H1 (cell line): ENCODE measurements at places on chromosomes 12 and 14. TPM values are rescaled to one million over a fixed set of nuclear protein-coding genes. Genes with fewer than 3 reads are reported as not detected.

- no peak for DNase-seq
- no peaks in the 10 kb centered on the region for H3K27me3 ChIP-seq
- H3K4me3 ChIP-seq: no peak overlapping the region
- no peaks in the 10 kb centered on the region; the same call in 1 of the 2 replicates for H3K4me1 ChIP-seq
Observed at GRCh38 chr14:103066399-103066798, 9.1 kb upstream of the CDC42BPB start.

- no peaks in the 10 kb centered on the region for H3K4me1 ChIP-seq
- no peaks in the 10 kb centered on the region for H3K27me3 ChIP-seq
- H3K36me3 ChIP-seq: no peaks in the 10 kb centered on the region
- DNase-seq: no peak
- H3K27ac ChIP-seq: no peak overlapping the region
- H3K4me3 ChIP-seq: no peak overlapping the region
Observed at GRCh38 chr12:26298785-26299621, 103.6 kb downstream of the SSPN start.

- H3K27ac ChIP-seq: no peak overlapping the region
- H3K4me1 ChIP-seq: no peaks in the 10 kb centered on the region
- H3K4me3 ChIP-seq: no peak overlapping the region
- no peak for DNase-seq
Observed at GRCh38 chr12:59041241-59042121, 121.2 kb upstream of the LRIG3 start.

- H3K4me1 ChIP-seq: peaks cover 11% of the 10 kb centered on the region
- H3K27ac ChIP-seq: no peak overlapping the region
- peak overlapping the region; percentile 76 for H3K4me3 ChIP-seq
- no peaks in the 10 kb centered on the region for H3K36me3 ChIP-seq
- peaks cover 45% of the 10 kb centered on the region for H3K27me3 ChIP-seq
Observed at GRCh38 chr14:85531141-85531586, 1.2 kb downstream of the FLRT2 start.

DNA sequence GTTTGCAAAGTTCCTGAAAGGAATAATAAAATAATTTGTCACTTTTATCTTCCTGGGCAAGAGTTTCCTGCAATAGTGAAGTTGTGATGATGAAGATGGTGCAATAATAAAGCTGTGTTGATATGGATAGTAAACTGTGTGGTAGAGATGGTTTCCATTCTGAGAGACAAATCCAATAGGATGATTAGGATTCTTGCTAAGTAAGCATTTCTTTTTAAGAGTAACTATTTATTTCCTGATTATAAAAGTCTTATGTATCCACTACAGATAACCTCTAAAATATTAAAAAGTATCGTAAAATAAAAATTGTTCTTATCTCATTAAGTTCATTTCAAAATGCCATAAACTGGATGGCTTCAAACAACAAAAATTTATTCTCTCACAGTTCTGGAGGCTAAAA lies 28.7 kb downstream of the TSPAN11 start:
- H3K36me3 ChIP-seq: no peaks in the 10 kb centered on the region
- H3K4me1 ChIP-seq: no peaks in the 10 kb centered on the region
- no peak overlapping the region for H3K4me3 ChIP-seq
- no peak overlapping the region for H3K27ac ChIP-seq

DNA sequence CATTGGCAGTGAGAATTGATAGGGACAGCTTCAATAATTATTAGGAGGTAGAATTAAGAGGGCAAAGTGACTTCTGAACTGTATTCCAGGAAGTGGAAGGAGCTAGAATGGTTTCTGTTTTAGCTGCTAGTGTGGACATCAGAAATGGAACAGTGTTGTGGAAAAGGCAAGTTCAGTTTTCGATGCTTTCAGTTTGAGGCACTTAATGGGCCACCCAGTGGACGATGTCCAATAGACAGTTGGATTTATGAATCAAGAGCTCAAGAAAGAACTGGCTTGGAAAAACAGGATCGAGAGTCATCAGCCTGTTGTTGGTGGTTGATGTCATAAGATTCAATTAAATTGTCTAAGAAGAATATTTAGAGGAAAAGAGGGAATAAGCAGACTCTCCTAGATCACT lies 136.3 kb downstream of the DYRK2 start:
- DNase-seq: no peak
- H3K4me1 ChIP-seq: no peaks in the 10 kb centered on the region
- no peak overlapping the region for H3K27ac ChIP-seq
- no peaks in the 10 kb centered on the region for H3K36me3 ChIP-seq

The CCDC198 gene
- total RNA-seq: not detected in 2 replicates

The HVCN1 gene
- 5.6 and 5.8 TPM in 2 replicates for total RNA-seq

DNA sequence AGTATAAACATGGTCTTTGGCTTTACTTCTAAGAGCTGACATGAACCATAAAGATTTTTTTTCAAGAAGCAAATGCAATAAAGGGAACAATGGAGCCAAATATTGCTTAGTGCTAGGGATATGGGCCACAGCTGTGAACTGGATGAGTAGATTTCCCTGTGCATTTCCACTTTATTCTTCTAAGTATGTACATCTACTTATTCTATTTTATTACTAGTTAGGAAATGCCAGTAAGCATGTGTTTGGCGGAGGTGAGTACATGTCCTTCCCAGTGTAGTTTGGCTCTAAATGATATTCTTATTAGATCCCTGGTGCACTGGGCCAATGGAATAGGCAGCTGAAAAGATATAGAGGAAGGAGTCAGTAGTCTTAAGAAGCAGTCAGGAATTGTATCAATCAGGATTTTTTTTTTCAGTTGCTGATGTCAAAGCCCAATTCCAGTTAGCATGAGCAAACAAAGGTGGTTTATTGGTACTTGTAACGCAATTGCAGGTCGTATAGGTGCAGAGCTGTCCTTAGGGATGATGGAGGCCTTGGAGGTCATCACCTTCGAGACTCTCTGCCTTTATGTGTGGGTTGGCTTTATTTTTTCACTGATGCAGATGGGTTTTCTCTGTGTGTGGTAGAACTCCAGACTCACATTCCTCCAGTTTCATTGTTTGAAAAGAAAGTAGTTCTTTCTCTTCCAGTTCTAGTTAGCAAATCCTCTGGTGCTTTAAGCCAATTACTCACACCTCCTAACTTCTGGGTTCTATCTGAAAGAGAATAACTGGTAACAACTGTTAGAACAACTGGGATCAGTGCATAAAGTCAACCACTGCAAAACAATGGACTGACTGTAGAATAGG lies 139.0 kb upstream of the LRIG3 start:
- H3K36me3 ChIP-seq: no peaks in the 10 kb centered on the region
- no peak for DNase-seq
- H3K27me3 ChIP-seq: no peaks in the 10 kb centered on the region
- no peak overlapping the region for H3K27ac ChIP-seq

DNA sequence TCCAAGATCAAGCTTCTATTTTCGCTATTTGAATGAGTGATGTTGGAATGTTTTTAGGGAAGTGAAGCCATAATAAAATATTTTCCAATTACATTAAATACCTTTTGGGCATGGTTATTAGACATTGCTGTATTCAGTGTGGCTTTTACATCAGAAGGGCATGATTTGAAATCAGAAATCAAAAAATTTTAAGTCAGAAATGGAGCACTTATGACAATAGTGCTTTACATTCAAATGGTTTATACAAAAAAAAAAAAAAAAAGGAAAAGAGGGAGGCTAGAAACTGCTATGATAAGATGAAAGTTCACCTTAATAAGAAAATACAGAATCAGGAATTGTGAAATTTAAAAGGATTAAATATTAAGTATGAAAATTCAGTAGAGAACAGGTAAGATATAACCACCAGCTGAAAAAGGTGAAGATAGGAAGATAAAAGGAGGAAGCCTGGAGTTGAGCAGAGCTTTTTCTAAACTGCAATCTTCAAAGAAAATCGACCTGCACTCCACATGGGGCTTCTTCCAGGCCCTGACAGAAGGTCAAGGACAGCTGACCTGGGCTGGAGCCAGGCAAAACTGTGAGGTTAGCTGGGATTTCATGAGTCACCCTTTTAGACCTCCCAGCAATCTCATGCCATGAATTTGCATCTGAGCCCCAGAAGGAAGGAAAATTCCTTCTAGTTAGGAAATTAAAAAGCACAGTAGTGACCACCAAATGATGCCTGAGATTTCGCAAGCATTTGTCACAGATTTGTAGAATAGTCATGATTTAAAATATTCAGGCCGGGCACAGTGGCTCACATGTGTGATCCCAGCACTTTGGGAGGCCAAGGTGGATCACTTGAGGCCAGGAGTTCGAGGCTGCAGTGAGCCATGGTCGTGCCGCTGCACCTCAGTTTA lies 23.4 kb upstream of the BMP4 start:
- DNase-seq: peak; percentile 49
- H3K27me3 ChIP-seq: peaks cover 12% of the 10 kb centered on the region
- peaks cover 5% of the 10 kb centered on the region; the same call in 1 of the 2 replicates for H3K36me3 ChIP-seq
- H3K4me1 ChIP-seq: peaks cover 33% of the 10 kb centered on the region
- no peak overlapping the region for H3K27ac ChIP-seq
- peak overlapping the region; percentile 2; the same call in 1 of the 2 replicates for H3K4me3 ChIP-seq

GRCh38 chr14:25050269-25051150 lies 563 bp upstream of the STXBP6 start:
- H3K36me3 ChIP-seq: no peaks in the 10 kb centered on the region
- H3K4me3 ChIP-seq: peak overlapping the region; percentile 56
- H3K4me1 ChIP-seq: peaks cover 2% of the 10 kb centered on the region
- peaks cover 8% of the 10 kb centered on the region for H3K27me3 ChIP-seq
- DNase-seq: no peak
- H3K27ac ChIP-seq: no peak overlapping the region

The MYG1 gene
- 77.1 and 83.3 TPM in 2 replicates for total RNA-seq

DNA sequence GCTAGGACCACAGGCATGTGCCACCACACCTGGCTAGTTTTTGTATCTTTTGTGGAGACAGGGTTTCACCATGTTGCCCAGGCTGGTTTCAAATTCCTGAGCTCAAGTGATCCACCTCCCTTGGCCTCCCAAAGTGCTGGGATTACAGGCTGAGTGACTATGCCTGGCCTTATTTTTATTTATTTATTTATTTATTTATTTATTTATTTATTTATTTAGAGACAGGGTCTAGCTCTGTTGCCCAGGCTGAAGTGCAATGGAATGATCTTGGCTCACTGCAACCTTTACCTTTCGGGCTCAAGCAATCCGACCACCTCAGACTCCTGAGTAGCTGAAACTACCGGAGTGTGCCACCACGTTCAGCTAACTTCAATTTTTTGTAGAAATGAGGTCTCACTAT lies 117.0 kb upstream of the MAX start:
- no peak overlapping the region for H3K27ac ChIP-seq
- H3K27me3 ChIP-seq: no peaks in the 10 kb centered on the region
- H3K36me3 ChIP-seq: no peaks in the 10 kb centered on the region

DNA sequence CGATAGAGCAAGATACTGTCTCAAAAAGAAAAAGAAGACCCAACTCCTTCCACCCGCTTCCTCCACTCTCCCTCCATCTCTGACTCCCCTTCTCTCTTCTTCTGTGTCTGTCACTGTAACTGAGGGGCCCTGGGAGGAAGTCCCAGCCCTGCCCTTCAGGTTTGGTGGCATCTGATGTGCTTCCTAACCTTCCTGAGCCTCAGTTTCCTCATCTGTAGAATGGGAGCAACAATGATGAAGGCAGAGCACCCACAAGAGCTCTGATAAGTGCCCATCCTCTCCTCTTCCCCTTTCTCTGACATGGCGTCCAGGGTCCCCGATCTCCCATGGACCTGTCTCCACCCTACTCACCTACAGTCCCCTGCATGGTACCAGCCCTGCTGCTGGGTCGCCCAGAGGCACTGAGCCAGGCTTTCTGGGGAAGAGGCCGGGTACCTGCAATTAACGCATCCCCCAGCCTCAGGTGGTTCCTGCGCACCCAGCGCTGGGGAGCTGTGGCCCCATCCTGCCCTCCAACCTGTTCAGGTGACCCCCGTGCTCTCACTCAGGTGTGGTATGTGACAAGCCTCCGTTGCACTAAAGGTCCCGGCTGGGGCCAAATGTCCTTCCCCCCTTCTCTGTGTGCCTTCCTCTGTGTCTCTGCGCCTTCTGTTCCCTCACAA lies 13.2 kb downstream of the FOXN4 start:
- H3K27me3 ChIP-seq: no peaks in the 10 kb centered on the region
- H3K4me3 ChIP-seq: no peak overlapping the region
- no peak overlapping the region for H3K27ac ChIP-seq
- no peak for DNase-seq

GRCh38 chr14:99699861-99700260 lies 15.8 kb downstream of the CYP46A1 start:
- no peaks in the 10 kb centered on the region for H3K36me3 ChIP-seq
- H3K4me3 ChIP-seq: no peak overlapping the region
- H3K4me1 ChIP-seq: no peaks in the 10 kb centered on the region
- H3K27ac ChIP-seq: no peak overlapping the region
- H3K27me3 ChIP-seq: no peaks in the 10 kb centered on the region
- DNase-seq: no peak
